ENCODE measurements at places on chromosomes 4 and X.

DNA sequence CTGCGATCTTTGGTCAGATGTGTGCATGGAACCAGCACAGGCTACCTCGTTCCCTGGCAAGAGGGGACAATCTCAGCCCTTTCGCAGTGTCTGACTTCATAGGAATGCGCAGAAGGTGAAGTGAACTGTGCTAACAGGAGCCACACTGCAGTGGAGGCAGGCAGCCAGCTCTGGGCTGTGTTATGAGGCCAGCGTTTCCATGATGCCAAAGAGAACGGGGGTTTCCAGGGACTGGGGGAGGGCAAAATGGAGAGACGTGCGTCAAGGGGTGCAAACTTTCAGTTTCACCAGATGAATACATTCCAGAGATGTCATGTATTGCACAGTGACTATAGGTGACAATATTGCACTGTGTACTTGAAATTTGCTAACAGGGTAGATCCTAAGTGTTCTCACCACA, 30.4 kb downstream of the CLDN34 start:
- DNase-seq, result peak; percentile 43

GRCh38 chr4:11098461-11098860, 330.2 kb downstream of the HS3ST1 start:
- no peak for DNase-seq

DNA sequence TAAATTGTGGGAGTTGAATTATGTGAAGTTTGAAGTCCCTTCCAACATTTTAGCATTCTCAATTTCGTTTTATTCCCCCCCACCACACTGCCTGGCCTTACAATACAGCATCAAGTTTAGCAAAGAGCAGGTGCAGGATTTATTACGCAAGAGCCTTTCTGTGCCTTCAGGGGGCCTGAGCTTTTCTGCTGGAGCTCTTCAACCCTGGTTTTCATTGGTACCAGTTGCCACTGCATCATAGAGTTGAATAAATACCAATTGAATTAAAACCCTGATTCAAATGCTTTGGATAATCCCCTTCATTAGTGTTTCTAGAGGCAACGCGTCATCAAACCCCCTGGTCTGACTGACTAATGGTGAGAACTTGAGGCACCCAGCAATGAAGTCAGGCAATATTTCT, 43.6 kb upstream of the KIT start:
- DNase-seq, result no peak

- DNase-seq, result no peak
Measured at GRCh38 chrX:68877606-68878005, 48.8 kb downstream of the EFNB1 start.

GRCh38 chrX:2697741-2698299, 6.7 kb downstream of the CD99 start:
- DNase-seq, result no peak
